ENCODE measurements at places on chromosomes 3 and 15. TPM values are rescaled to one million over a fixed set of nuclear protein-coding genes. Genes with fewer than 3 reads are reported as not detected.

The ALG1L2 gene
- polyA plus RNA-seq, result not detected

The CLRN1 gene
- polyA plus RNA-seq, result not detected

The RTP3 gene
- not detected for polyA plus RNA-seq

The PSTPIP1 gene
- polyA plus RNA-seq, result 183 TPM

The NCK1 gene
- polyA plus RNA-seq, result 28.8 TPM

The ATP2C1 gene
- polyA plus RNA-seq, result 22.0 TPM

DNA sequence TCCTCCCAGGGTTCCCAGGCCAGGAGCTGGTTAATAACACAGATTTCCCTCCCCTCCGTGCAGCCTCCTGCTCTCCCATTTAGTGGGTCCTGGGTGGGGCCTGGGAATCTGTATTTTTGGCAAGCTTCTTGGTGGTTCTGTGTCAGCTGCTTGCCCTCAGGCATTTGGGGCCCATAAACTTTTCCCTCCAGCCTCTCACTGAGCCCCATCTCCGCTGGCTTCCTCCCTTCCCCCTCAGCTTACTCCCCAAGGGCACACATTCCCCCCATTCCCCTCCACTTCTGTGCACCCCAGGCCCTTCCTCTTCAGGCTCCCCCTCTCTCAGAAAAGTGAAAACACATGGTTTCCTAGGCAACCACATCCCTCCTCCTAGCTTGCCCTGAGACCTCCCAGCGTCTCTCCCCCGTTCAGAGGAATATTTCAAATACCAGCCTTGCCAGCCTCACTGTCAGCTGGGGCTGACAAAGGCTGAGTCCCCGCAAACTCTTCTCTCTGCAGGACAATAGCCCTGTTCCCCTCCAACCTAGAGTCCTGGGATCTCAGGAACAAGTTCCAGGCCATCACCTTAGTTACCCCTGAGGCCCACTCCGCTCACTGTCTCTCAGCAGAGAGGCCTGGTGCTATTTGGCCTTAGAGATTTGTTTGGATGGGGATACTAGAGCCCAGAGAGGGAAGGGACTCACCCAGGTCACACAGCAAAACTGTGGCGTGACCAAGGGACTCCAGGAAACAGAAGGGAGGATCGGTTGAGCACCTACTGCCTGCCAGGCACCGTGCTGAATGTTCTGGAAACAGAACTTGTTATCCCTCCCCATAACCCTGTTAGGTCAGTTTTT lies 44.6 kb upstream of the SMAD6 start:
- DNase-seq, result no peak

DNA sequence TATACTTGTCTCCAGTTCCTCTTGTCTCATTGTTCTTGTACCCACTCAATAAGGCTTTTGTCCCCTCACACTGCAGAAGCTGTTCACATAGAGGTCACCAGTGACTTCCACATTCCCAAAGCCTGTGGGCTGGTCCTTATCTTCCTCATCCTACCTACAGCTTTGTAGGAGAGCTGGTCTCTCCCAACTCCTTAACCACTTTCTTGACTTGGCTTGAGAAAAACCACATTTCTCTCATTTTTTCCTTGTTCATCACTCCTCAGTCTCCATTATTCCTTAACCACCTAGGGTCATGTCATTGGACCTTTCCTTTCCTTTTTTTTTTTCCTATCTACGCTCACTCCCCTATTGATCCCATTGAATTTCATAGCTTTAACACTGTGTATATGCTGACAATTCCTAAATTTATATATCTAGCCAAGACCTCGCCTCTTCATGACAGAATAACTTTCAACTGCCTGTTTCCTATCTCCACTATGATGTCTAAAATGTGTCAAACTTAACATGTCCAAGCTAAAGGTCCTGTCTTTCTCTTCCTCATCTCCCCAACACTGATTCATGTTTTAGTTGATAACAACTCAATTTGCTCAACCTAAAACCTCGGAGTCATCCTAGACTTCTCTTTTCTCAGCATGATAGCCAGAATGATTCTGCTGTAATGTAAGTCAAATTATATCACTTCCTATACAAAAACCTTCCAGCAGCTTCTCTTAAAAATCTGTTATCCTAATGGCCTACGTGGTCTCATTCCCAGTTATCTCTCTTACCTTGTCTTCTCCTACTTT lies 49.5 kb downstream of the CEP63 start:
- DNase-seq, result peak; percentile 61

- DNase-seq, result no peak
Measured at GRCh38 chr3:150225986-150226385, 182.1 kb upstream of the TSC22D2 start.

- DNase-seq, result no peak
Measured at GRCh38 chr3:76561494-76562236, 478.2 kb upstream of the ROBO2 start.

GRCh38 chr15:37143351-37143750 lies 43.0 kb upstream of the MEIS2 start:
- no peak for DNase-seq

DNA sequence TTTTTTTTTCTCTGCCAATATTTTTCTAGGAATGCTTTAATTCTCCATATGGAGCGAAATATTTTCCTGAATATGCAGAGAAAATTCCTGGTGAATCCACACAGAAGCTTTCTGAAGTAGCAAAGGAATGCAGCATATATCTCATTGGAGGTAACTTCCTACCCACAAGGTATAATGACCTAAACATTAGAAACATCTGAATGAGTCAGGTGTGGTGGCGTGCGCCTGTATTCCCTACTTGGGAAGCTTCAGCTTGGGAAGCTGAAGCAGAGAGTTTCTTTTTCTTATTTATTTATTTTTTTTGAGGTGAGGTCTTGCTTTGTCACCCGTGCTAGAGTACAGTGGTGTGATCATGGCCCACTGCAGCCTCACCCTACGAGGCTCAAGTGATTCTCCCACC lies 5.2 kb downstream of the NIT2 start:
- DNase-seq, result no peak

DNA sequence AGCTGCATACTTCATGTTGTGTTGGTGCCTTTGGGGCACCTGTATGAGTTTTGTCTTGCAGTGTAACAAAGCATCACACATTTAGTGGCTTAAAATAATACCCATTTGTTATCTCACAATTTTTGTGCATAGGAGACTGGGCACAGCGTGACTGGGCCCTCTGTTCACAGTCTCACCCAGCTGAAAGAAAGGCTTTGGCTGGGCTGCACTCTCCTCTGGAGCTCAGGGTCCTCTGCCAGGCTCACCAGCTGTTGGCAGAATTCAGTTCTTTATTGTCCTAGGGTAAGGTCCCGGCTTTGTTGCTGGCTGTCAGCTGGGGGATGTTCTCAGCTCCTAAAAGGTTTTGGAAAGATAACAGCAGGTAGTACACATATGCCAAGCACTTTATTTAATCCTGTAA lies 263.3 kb downstream of the CLSTN2 start:
- no peak for DNase-seq

GRCh38 chr3:71251156-71251775 lies 332.3 kb downstream of the FOXP1 start:
- no peak for DNase-seq

DNA sequence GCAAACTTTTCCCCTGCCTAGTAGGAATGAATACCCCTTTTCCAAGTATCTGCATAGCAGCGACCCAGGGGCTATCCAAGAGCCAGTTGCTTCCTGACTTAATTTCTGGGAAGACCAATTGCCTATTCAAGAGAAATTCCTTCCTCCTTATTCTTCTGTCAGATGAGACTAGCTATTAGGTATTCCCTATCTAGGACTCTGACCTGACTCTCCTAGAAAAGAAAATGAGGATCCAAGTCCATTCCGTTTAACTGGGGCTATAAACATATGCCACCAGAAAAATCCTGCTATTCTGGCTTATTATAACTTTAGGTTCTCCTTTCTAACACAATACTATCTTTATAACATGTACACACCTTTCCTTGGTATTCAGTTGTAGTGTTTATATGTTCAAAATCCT lies 1.7 kb downstream of the HHLA2 start:
- DNase-seq, result no peak

DNA sequence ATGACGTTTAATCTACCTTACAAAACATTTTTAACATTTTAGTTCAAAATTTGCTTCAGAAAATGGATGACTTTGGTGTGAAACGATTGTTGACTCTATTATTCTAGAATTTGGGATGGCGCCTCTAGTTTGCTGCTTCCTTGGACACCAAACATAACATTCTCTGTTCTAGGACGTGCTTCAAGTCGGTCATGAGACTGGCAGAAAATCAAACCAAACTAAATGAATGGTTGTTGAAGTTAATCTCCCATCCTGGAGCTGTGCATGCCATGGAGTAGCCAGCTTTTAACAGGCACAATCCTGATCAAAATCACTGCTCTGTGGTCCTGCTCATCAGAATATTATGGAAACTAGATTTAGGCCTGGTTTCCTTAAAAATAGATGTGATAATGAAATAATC lies 9.6 kb upstream of the LRRFIP2 start:
- DNase-seq, result no peak

GRCh38 chr15:73684581-73685455 lies 635 bp downstream of the CD276 start:
- DNase-seq, result no peak

GRCh38 chr3:243356-243725 lies 46.8 kb downstream of the CHL1 start:
- no peak for DNase-seq

DNA sequence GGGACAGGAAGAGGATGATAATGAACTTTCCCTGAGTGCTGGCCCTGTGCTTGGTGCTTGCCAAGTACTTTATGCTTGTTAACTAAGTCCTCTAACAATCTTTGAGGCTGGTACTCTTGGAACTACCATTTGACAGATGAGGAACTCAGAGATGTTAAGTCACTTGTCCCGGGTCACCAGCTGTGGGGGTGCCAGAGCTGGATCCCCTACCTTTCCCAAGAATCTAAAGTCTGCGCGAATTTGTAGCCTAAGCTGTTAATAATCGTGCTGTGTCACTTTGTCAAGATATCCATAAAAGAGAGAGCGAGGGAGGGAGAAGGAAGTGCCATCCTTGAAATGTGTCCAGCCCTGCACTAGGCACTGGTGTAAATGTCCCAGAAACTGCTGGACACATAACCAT lies 19.0 kb upstream of the ACOX2 start:
- DNase-seq, result no peak

DNA sequence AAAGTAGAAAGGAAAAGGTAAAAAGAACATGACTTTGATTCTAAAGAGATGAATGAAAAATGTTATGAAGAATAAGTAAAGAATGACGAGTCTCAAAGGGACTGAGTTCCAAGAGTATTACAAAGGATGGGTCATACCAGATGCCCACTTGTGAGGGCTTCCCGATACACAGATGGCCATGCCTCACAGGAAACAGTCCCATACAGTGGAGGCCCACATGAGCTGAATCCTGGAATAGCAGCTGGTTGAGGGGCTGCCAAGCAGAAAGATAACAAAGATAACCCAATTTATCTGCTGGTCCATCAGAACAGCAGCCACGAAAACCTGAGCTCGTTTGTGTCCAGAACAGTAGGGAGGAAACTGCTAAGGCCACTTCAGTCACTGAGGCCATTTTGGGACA lies 3.7 kb downstream of the SSR3 start:
- no peak for DNase-seq

DNA sequence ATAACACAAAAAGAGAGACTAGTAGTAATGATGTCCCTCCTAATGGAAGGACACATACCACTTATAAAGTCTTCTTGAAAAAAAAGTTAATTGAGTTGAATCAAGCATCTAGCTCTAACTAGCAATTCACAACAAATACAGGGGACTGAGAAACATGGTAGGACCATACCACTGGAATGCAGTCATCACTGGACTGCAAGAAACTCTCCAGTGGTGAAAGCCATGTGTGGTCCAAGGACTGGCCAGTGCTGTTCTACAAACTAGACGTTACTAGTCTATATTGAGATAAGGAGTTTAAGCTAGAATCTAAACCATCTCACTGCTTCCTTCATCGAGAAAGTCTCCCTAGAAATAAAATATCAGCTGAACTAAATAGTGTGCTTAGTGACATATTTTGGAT lies 16.7 kb downstream of the FBN1 start:
- DNase-seq, result no peak

Measured in CD14-positive monocyte (primary cell).